Activated gamma-delta T cell (primary cell): ENCODE measurements at places on chromosomes 3 and 15.

GRCh38 chr3:11819146-11819689 lies 27.5 kb downstream of the TAMM41 start:
- DNase-seq: no peak

DNA sequence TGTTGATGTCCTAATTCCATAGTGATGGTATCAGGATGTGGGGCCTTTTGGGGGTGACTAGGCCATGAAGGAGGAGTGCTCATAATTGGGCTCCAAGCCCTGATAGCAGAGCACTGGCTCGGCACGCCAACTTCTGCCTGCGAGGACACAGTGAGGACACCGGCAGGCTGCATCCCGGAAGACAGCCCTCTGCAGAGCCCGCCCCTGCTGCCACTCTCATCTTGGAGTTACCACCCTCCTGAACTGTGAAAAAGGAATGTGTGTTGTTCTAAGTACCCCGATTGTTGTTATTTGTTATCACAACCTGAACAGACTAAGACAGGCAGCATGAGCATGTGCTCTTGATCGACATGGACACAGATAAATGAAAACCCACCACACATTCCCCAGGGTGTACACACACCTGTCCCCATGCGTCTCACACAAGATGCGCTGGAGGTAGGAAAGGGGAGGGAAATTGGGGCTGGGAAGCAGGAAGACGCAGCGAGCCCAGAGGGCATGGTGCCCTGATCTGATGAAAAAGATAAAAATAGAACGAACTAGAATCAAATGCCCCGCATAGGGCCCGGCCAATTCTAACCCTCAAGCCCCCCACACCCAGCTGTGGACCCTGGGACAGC lies 40.1 kb downstream of the RPN1 start:
- DNase-seq: no peak

- DNase-seq: no peak
Observed at GRCh38 chr15:70050441-70050840, 47.3 kb downstream of the TLE3 start.

- no peak for DNase-seq
Observed at GRCh38 chr3:185422677-185423076, 59.7 kb downstream of the MAP3K13 start.

GRCh38 chr3:143103652-143104051 lies 15.9 kb upstream of the CHST2 start:
- no peak for DNase-seq

GRCh38 chr3:8840556-8840955 lies 71.1 kb upstream of the OXTR start:
- DNase-seq: no peak

- DNase-seq: no peak
Observed at GRCh38 chr15:52566889-52567288, 1.9 kb downstream of the ARPP19 start.

GRCh38 chr3:4570840-4571621 lies 77.9 kb downstream of the ITPR1 start:
- DNase-seq: no peak

GRCh38 chr3:147354623-147355022 lies 51.7 kb downstream of the ZIC4 start:
- no peak for DNase-seq

GRCh38 chr15:36766449-36766848 lies 187.0 kb downstream of the CDIN1 start:
- DNase-seq: no peak

- no peak for DNase-seq
Observed at GRCh38 chr3:187024536-187025226, 94.4 kb downstream of the ST6GAL1 start.

DNA sequence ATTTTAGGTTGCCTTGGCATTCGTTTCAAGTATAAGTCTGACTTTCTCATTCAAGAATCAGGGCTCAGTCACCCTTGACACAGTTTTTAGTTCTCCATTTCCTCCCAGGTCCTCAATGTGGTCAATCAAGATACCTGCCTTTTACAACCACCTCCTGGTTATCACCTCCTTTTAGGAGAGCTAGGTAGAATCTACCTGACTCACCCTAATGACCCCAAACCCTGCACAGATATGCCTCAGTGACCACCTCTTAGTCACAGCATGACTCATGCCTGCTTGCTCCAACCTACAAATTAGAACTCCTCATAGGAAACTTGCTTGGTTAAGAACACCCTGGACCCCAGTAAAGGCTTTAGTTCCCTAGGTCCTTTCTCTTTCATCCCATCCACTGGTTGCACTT lies 22.5 kb downstream of the DMXL2 start:
- no peak for DNase-seq

GRCh38 chr15:66937588-66937987 lies 127.8 kb upstream of the SMAD3 start:
- DNase-seq: no peak

GRCh38 chr3:113103588-113103987 lies 107.8 kb upstream of the BOC start:
- no peak for DNase-seq

GRCh38 chr3:167346171-167346570 lies 33.9 kb downstream of the ZBBX start:
- DNase-seq: no peak

- DNase-seq: no peak
Observed at GRCh38 chr3:49636883-49637609, 37.1 kb upstream of the APEH start.

DNA sequence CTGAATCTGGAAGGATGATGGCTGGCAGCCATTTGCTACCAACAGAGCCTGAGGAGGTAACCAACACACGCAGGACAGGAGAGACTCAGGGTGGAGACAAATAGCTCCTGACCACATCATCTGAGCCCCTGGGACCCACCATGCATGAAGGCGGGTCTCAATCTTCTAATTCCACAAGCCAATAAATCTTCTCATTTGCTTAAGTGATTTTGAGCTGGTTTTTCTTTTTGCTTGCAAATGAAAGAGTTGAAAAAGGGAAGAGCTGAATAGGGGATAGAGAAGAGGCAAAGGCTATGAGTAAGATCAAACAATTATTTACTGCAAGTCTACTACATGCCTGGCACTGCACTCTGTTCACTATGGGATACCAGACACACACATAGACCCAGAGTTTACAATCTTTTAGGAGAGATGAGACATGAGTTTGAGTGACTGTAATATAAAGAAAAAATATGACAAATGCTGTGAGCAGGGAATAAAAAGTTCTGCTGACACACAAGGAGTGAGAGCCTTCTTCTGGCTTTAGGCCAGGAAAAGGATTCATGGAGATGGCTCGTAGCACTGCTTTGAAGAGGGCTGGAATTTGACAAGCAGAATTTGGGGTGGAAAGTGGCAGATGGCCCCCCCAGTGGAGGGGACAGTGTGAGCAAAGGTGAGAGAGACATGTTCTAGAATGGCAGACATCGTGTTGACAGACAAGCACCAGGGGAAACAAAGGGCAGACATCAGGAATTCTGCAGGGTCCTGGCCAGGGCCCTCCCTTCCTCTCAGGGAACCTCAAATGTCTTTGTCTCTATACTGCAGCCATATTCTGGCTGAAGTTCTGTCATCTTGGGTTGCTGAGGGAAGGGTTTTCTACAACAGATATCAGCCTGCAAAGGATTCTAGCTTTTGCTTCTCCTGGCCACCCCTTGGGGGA lies 69.8 kb upstream of the WNT5A start:
- DNase-seq: no peak

GRCh38 chr3:40841570-40842109 lies 316.9 kb downstream of the ZNF621 start:
- no peak for DNase-seq

DNA sequence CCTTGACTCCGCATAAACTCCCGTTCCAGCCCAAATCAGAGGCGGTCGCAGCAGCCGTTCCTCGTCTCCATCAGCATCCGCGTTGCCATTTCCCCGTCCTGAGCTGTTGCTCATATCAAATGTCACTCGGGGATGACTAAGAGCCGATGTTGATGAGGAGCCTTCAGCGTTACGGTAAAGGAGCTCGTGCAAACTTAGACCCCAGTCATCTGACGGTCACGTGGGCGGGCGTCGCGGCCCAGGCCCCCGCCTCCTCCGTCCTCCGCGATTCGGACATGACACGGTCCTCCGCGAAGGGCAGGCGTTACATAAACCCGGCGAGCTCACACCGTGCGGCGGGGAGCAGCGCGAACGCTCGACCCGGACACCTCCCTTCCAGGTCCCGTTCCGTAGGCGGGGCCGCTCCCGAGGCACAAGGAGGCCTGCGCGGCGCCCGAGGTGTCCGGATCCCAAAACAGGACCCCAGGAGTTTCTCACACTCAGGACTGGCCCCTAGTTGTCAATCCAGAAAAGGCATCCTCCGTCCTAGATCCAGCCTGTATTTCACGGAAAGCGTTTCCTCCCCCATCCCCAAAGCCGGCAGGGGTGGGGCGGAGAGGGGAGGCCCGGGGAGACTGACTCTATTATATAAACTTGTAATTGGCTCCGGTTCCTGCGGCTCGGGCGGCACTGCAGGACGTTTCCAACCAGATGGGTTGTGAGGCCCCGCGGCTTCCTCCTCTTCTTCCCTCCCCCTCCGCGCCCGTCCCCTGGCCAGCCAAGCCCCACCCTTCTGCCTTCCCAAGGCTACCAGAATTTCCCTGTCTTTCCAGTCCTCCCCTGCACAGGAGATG lies 100.0 kb upstream of the IGF1R start:
- no peak for DNase-seq

GRCh38 chr3:90080988-90081387 lies 973.6 kb downstream of the EPHA3 start:
- DNase-seq: no peak
